ENCODE measurements at places on chromosomes 1 and 21.

GRCh38 chr1:6438047-6438525 is 13.5 kb downstream of the ESPN start:
- peak; percentile 57 for DNase-seq

DNA sequence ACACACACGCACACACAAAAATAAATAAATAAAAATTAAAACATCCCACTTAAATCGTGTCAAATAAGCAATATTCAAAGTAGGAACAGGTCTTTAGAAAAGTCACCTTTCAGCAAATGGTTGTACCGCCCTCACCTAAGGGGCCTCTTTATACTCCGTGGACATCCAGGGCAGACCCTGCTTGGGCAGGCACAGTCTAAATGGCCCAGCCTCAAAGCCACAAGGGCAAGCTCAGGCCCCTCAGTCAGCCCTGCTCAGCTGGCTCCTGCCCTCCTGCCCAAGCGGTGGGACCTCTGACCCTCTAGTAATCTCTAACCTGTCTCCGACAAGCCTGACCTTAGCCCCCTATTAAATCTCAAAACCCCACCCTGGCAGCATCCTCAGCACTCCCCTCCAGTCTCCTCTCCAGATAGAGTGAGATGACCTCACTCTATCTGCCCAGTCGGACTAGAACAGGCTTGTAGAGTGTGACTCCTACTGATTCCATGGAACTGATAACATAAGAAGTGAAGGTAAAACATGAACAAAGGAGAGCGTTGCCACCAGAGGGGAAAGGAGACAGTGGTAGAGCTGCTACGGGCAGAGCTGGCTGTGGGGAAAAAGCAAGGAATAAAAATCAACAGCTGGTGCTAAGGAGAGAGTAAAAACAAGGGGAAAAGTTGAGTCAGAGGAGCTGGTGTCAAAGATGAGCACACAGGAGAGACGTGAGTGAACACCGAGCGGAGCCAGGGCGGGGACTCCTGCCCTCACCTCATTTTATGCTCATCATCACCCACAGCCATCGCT is 36.0 kb downstream of the SIPA1L2 start:
- no peak for DNase-seq

DNA sequence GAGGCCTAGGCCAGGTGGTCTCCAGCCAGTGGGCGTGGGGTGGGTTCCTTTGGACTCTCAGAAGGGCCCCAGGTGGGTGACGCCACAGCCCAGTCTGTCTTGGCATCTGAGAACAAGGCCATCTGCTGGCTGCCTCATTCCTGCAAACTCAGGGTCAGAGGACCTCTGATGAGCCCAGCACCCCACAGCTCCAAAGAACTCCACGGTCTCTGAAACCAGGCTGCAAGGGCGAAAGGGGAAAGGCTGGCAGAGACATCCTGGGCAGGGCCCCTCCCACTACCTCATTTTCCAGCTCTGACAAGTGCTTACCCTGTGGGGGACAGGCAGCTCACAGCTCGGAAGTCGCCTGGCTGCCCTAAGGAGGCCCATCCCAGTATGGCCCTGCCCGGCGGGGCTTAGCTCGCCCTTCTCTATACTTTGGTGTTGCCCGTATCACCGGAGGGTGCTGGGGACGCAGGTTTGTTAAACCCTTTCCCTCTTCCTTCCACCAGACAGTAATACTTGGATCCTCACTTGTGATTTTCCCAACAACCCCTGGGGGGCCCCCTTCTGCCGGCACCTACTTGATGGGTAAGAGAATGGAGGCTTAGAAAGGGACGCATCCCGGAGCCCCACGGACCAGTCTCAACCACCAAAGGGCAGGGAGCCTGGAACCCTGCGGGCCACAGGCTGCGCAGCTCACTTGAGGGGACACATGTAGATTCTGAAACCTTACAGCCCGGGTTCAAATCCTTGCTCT is 10.9 kb upstream of the EDN2 start:
- DNase-seq, result no peak

DNA sequence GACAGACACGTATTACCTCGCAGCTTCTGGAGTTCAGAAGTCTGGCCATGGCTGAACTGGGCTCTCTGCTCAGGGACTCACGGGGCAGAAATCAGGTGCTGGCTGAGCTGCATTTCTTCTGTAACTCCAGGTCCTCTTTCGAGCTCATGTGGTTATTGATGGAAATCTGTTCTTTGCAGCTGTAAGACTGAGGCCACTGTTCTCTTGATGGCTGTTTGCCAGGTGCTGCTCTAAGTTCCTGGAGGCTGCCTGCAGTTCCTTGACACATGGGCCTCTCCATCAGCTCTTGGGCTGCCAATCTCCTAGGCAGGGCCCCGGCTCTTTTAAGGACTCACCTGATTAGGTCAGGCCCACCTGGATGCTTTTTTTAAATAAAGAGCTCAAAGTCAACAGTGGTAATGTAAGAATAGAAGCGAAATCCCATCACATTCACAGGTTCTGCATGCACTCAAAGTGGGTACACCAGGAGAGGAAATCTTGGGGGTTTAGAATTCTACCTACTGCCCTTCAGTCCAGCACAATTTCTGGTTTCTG is 139.1 kb downstream of the KAZN start:
- no peak for DNase-seq

- DNase-seq, result no peak
These were observed 41.1 kb downstream of the PROX1 start for GRCh38 chr1:214028649-214029406.

DNA sequence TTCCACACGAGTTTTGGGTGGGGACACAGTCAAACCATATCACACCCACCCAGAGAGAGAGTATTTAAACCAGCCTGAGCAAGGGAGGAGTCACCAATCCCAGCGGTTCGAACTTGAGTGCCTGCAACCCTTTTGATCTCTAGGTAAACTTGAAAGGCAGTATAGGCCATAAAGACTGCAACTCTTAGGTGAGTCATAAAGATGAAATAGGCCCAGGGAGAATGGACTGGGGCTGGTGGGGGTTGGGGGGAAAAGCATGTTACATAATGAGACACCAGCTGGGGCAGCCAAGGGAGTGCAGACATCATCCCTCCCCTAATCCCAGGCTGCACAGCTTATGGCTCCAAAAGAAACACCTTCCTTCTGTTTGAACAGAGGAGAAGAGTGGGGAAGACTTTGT is 99.8 kb upstream of the LHX8 start:
- no peak for DNase-seq

DNA sequence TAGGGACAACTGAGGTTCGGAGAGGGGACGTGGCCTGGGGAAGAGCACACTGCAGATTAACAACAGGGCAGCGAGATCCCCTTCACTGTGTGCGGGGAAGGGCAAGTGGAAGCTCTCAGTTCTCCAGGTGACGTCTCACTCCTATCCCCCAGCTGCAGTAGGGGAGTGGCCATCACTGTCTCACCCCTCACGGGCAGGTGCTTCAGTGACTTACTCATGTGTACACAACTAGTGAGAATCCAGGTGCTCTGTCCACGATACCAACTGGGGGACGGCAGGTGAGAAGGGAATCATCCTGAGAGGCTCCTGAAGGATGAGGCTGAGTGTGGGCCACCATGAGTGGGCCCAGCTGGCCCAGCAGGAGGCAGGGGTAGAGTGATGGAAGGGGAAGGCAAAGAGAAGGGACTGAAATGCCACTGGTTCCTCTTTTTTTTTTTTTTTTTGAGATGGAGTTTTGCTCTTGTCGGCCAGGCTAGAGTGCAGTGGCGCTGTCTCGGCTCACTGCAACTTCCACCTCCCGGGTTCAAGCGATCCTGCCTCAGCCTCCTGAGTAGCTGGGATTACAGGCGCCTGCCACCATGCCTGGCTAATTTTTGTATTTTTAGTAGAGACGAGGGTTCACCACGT is 25.9 kb downstream of the RHBG start:
- no peak for DNase-seq

DNA sequence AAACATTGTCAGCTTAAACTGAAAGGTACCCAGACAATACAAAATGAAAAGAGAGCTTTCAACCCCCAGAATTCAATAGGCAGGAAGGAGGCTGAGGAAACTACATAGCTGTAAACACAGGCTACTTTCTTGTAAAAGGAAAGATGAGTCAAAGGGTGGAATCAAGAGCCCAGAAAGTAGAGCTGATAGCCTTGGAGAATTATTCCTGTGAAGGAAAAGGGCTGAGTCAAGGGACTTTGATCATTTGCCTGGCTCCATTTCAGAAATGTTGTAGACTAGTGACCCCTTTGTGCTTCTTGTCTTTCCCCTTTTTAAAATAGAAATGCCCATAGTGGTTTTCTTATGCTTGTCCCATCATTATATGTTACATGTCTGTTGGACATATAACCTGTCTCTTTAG is 597.6 kb downstream of the ADGRL2 start:
- DNase-seq, result no peak

DNA sequence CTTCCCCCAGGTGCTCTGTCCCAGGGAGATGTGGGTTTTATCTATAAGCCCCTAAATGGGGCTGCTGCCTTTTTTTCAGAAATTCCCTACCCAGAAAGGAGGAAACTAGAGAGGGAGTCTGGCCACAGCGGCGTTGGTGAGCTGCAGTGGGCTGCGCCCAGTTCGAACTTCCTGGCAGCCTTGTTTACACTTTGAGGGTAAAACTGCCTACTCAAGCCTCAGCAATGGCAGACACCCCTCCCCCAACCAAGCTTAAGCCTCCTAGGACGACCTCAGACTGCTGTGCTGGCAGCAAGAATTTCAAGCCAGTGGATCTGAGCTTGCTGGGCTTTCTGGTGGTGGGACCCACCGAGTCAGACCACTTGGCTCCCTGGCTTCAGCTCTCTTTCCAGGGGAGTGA is 46.2 kb upstream of the PAPPA2 start:
- DNase-seq, result no peak

DNA sequence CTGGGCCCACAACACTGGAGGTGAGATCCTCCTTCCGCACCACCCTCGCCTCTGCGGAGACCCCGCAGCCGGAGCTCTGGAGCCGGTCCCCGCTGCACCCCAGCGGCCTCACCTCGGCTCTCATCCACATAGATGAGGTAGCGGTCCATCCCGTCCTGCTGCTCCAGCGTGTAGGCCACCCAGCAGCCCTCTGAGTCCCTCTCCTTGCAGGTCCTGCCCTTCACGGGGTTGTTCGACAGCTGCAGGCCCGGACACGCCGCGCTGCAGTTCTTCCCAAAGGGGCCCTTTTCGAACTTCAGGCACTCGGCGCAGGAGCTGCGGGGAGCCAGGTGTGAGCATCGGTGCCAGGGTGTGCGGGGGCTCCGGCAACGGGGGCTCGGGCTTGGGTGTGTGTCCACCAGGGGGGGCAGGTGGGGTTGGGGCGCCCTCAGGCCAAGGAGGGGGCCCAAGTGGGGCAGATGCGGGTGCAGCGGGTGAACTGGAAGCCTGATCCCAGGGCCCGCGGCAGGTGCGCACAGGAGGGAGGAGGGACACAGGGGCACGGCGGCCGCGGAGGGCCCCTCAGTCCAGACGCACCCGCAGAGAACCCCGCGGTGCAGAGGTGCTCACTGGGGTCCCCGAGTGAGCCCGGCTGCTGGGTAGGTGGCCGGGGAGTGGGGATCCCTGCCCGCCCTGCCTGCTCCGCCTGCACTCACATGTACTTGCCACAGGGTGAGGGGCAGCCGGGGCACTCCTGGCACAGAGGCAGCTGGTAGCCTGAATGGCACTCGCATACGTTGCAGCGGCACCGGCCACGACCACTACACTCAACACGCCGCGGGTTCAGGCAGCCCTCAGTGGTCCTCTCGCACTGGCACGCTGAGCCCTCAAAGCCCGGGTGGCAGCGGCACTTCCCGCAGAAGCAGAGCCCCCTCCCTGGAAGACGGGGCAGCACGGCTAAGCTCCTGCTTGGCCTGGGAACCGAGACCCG is 15.4 kb upstream of the PTTG1IP start:
- no peak for DNase-seq

- no peak for DNase-seq
These were observed 253.8 kb downstream of the PCP4 start for GRCh38 chr21:40120940-40121575.

DNA sequence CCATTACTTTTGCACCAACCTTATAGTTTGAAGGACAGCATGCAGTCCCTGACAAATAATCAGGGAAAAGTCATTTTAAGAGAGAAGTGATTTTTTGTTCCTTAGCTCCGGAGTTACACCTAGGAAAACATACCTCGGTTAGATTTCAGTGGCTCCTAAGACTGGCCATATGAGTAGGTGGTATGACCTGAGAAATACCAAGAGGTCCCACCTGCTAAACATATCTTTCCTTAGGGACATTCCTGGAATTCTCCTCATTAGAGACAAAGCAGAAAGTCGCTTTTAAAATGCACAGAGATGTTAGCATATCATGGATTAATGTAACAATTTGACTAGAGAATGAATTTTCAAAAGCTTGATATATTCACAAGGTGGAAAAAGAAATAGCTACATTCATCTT is 84.2 kb upstream of the RNPC3 start:
- no peak for DNase-seq

- no peak for DNase-seq
These were observed 1018.8 kb downstream of the AMY1C start for GRCh38 chr1:104768466-104768865.

GRCh38 chr1:53286955-53287354 is 40.9 kb downstream of the LRP8 start:
- no peak for DNase-seq

DNA sequence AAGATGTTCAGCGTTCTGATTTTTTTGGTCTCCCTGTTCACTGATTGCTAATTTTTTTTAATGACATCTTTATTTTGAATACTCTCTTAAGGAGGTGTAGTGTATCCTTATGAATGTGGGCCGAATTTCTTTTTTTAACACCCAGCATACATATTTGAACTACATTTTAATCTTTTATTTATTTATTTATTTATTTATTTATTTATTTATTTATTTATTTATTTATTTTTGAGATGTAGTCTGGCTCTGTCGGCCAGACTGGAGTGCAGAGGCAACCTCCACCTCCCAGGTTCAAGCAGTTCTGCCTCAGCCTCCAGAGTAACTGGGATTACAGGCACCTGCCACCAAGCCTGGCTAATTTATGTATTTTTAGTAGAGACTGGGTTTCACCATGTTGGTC is 15.1 kb downstream of the ZBTB8A start:
- DNase-seq, result no peak

GRCh38 chr1:175499595-175500382 is 243.6 kb downstream of the TNR start:
- DNase-seq, result no peak

DNA sequence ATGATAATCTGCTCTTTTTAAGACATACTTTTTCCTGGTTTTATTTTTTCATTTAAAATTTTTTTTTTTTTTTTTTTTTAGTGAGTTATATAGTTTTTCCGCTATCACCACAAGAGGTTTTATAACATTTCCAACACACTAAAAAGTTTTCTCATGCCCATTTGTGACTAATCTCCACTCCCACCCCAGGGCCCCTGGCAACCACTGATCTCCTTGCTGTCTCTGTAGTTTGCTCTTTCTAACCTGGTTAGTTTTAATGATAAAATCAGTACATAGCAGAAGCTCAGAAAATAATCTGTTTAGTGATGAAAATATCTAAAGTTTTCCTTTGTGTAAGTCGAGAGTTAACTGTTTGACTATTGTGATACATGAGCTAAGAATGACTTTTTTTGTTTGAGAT is 41.8 kb downstream of the IARS2 start:
- no peak for DNase-seq

All from activated CD4-positive, CD25-positive, alpha-beta regulatory T cell treated with anti-CD3 and anti-CD28 coated beads, Interleukin-2, amount 50 U/mL, for 16 hours (primary cell).